Pulmonary artery endothelial cell (primary cell): ENCODE measurements at places on chromosomes 12 and 14. TPM values are rescaled to one million over a fixed set of nuclear protein-coding genes. Genes with fewer than 3 reads are reported as not detected.

- DNase-seq = no peak
Observed at GRCh38 chr12:26971963-26972362, 33.7 kb downstream of the FGFR1OP2 start.

- no peak for DNase-seq
Observed at GRCh38 chr14:98227000-98227726, 1044.8 kb downstream of the BCL11B start.

DNA sequence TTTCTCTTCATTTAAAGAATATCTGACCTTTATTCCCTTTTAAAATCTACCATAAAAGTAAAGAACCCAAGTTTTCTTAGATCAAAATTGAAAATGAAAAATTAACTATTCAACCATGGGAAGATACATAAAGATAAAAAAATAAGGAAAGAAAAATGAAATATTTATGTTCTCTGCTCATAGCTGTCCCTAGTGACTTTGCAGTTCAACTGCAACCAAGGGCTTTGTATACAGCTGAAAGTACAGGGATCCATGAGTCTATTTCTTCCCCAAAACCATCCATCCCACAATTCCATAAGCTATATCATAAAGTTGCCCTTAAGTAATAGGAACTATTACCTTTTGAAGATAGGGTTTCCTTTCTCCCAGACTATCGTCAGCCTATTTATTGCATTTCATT lies 113.1 kb downstream of the ITPR2 start:
- DNase-seq = no peak

GRCh38 chr14:87076146-87076545 lies 916.8 kb downstream of the GALC start:
- DNase-seq = no peak

Gene CYP27B1
- total RNA-seq = 0.35 and 0.66 TPM in 2 replicates

Gene PRIMA1
- total RNA-seq = not detected in 2 replicates
